ENCODE measurements at places on chromosomes 3 and 15.

DNA sequence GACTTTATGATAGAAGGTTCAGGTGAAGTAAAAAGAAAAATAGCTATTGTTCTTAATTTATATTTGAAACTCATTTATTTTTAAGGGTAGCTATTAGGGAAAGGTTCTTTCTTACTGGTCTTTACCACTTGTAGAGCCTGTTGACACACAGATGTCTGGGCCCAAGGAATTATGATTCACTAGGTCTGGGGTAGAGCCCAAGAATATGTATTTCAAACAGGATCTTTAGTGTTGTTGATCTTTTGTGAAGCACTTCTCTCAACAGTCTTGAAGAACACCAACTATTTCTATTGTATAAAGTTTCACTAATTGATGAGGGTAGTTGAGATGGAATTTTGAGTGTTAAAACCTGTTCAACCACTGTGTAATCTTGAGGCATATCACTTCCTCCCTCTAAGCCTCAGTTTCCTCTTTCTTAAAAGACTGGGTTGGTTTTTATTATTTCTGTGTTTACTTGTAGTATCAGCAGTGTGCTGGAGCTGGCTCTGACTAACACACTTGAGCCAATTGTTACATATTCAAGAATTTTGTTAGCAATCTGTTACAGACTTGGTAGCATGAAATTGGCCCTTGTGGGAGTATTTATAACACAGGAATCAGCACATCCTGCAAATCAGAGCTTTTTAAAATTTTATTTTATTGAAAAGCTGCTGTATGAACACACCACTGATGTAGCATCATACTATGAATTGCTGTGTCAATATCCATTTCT, 155.9 kb downstream of the RBMS3 start:
- no peak for DNase-seq

GRCh38 chr3:161231861-161232260, 10.8 kb downstream of the NMD3 start:
- no peak for DNase-seq

DNA sequence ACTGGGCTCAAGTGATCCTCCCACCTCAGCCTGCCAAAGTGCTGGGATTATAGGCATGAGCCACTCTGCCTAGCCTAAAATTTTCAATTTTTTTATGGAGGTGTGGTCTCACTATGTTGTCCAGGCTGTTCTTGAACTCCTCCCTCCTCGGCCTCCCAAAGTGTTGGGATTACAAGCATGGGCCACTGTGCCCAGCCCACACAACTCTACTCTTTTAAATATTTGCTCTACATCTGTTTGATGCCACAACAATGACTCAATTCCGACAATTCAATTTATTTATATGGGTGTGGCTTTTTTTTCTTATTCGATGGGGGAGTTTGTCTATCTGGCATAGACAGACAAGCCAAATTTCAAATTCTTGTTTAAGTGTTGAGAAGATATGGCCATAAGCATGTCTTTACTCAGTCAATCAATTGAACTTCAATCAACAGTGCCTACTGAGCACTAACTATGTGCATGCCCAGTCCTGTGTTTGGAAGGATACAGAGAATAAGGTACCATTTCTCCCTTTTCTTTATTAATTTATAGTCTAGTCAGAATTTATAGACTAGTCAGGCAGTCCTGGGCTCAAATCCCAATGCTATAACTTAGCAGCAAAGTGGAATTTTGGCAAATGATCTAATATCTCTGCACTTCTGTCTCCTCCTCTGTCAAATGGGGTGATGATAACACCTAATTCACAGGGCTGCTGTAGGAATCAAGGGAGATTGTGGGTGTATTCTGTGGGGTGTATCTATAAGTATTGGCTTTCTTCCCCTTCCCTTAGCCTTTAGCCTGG, 54.6 kb upstream of the PIAS1 start:
- DNase-seq = no peak

GRCh38 chr3:193778676-193779075, 185.7 kb downstream of the OPA1 start:
- DNase-seq = no peak

DNA sequence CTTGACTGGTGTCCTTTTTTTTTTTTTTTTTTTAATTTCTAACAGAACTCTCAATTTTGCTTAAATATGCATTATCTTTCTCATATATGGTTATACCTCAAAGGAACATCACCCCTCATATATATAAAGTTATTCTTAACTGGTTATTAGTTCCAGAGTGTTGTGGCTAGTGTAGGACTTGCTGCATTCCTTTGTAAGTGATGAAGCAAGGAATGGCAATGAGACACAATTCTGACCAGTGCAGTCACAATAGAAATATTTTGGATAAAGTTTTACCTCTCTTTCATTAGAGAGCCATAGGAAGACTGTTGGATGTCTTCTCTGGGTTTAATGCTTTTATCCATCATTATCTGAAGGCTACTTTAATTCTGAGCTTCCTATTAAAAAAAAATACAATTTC, 75.5 kb upstream of the CBLB start:
- no peak for DNase-seq

DNA sequence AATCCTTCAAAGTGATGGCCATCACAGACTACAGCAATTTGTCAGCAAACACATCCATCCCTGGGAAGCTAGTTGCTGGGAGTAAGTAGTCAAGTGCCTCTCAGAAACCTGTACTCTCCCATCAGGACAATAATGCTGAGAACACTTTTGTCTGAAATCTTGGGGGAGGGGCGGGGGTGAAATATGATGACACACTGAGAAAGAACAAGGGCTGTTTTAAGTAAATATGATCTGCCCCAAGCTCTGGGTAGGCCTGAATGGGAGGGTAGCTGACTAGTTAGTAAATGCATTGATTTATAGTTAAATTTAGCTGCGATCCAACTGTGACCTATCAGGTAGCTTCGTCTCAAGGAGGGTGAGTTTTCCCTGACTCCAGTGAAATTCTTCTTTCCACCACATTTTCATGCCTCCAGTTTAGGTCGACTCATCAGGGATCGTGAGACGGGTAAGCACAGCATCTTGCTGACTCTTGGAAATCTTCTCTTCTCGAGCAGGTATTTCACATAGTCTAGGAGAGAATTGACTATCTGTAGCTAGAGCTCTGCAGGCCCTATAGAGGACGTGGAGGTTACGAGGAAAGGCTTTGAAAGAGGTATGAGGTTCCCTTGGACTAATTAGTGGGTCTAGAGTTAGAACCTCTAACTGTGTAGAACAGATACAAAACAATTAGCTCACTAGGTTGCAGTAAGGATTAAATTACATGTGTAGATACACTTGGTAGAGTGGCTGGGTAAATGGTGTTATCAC, 213.4 kb upstream of the SLC2A2 start:
- DNase-seq = no peak

GRCh38 chr3:115397433-115397832, 225.9 kb upstream of the GAP43 start:
- no peak for DNase-seq

DNA sequence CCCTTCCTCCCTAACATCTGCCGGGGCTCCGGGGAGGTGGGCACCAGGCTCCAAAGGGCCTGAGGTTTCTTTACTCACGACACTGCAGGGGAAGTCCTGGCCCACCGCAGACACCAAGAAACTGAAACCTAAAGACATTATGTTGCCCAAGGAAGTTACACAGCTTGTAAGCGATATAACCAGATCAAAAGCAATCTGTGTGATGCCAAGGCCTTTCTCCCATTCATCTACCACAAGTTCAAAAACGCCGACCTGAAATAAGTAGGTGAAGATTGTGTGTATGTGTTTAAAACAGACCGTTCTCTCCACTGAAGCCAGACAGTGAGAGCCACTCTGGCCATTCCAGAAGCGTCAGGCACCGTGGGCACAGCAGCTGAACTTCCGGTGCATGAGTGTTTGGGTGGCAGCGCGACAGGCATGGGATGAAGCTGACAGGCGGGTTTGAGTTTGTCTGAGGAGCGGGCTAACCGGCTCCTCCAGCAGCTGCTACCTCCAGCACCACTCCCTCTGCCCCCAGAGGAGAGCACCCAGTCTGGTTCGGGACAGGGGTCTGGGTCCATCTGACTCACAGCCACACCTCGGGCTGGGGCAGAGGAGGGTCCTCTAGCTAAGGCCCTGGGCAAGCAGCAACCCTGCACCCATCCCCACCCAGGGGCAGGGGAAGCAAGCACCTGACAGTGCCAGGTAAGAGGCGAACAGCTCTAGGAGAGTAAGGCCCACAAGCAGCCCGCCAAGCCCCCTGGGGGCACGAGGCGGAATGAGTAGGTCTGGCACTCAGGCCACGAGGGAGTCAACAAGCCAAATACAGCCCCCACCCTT, 1.3 kb downstream of the TNK2 start:
- DNase-seq = no peak

DNA sequence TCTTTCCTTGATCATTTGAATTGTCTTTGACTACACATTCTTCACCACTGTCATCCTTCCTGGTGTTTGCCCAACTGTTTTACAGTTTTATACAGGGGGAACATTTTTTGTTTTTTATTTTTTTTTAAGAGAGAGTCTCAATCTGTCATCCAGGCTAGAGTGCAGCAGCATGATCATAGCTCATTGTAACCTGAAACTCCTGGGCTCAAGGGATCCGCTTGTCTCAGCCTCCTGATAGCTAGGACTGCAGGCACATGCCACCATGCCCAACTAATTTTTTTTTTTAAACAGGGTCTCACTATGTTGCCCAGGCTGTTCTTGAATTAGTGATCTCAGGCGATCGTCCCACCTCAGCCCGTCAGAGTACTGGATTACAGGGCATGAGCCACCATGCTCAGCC, 222.6 kb downstream of the BBX start:
- DNase-seq = no peak

DNA sequence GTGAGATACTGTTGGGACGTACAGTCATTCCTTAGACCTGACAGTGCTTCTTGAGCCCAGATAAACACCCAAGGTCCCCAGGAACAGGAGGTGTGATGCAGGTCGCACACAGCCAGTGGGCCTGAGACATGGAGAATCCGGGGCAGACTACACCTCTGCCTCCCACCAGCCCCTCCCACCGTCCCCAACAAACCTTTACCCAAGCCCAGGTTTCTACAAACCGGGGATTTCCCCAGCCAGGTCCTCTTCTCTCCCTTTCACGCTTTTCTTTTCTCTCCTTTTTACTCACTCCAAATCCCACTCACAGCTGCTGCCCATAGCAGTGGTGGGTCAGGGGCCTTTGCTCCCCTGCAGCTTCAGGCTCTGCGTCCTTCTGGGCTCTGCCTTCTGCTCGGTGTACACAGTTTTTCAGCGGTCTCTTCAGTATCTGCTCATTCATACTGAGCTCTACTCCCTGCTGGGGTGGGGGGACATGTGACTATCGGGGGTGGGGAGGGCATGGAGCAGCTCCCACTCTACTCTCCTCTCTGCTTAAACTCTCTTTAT, 4.8 kb upstream of the PCSK6 start:
- DNase-seq = no peak

DNA sequence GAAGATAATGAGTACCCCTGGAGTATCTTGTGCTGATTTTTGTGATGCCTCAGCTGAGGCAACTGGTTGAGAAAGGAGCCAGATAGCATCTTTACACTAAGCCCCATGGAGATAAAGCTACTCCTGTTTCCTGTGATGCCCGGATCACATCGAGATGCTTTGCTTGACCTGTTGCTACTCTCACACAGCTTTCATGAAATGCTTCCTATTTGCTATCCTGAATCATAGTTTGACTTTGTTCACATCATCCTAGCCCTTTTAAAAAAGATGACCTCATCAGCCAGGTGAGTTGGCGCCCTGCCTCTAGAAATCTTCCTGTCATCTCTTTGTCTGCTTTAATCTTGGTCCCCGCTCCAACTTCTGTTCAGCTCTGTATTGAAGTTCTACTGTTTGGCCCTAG, 409.6 kb upstream of the TBL1XR1 start:
- no peak for DNase-seq

DNA sequence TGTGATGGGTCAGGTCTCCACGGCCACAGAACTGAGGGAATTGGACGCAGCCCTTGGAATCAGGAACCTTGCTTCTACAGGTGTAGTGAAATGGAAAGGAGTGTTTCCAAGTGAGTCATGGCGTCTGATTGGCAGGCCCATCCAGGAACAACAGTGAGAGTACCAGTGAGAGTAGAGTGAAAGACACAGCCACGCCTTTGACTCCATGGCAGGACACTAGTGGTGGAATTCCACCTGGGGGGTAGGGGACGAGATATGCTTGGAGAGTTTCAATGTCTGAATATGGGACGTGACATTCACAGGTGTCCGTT, 3.0 kb upstream of the SLC28A1 start:
- no peak for DNase-seq

- DNase-seq = no peak
These were observed 20.4 kb downstream of the TMOD3 start for GRCh38 chr15:51849860-51850259.

DNA sequence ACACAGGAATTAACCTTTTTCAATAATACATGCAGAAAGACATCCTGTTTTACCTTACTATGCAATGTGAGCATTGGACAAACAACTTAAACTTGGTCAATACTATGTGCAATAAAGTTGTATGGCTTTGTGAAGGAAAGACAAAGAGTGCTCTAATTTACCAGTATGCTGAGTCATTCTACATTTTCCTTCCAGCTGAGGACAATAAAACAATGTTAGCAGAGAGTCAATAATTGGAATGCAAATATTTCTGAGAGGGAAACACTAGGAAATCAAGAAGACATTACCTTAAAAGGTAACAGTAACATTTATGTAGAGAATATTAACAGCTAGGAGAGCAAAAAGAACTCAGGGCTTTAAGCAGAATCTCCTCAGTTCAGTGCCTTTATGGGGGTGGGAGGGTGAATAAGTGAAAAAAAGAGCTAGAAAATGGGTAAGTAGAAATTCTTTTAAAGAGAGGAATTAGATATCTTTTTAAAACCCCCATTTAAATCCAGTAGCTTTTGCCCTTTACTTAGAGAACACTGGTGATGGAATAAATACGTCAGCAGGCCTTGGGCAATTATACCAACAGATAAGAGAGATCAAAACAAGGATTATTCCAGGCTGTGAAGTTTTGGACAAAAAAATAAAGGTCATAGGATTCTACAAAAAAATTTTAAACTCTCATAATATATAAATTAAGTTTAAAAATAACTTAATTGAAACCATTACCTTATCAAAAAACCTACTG, 11.6 kb upstream of the HGD start:
- DNase-seq = no peak

DNA sequence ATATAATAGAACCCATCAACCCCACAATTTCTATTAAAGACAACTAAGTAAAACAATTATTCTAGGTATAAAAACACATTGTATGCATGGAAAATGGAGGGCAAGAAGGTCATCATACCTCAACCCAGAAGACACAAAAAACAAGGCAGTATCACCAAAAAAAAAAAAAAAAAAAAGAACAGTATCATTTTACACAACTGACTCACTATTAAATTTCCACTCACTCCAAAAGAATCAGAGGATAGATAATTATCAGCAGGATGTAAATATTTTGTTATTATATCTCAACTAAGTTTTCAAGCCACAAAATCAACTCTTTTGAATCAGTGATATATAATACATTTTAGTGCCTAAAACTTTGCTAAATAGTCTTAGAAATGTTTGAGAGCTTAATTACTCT, 55.0 kb downstream of the CLASP2 start:
- DNase-seq = no peak

GRCh38 chr3:112327371-112327951, 5.5 kb upstream of the CD200 start:
- no peak for DNase-seq

All from esophagus squamous epithelium (tissue), 5 donors.